ENCODE measurements at places on chromosomes 7 and 10.
A peak's percentile ranks its signal among the peaks of the same experiment; 100 is the strongest.

- DNase-seq, result no peak
Measured at GRCh38 chr7:27916372-27916771, 176.4 kb downstream of the TAX1BP1 start.

- DNase-seq, result no peak
Measured at GRCh38 chr7:141439164-141439563, 112.0 kb upstream of the AGK start.

GRCh38 chr7:106569500-106569929, 91.4 kb downstream of the CCDC71L start:
- no peak for DNase-seq

- no peak for DNase-seq
Measured at GRCh38 chr7:8284606-8285005, 22.6 kb upstream of the ICA1 start.

GRCh38 chr10:44032216-44032615, 352.7 kb downstream of the CXCL12 start:
- no peak for DNase-seq

- DNase-seq, result no peak
Measured at GRCh38 chr10:128097783-128098182, 28.4 kb downstream of the MKI67 start.

DNA sequence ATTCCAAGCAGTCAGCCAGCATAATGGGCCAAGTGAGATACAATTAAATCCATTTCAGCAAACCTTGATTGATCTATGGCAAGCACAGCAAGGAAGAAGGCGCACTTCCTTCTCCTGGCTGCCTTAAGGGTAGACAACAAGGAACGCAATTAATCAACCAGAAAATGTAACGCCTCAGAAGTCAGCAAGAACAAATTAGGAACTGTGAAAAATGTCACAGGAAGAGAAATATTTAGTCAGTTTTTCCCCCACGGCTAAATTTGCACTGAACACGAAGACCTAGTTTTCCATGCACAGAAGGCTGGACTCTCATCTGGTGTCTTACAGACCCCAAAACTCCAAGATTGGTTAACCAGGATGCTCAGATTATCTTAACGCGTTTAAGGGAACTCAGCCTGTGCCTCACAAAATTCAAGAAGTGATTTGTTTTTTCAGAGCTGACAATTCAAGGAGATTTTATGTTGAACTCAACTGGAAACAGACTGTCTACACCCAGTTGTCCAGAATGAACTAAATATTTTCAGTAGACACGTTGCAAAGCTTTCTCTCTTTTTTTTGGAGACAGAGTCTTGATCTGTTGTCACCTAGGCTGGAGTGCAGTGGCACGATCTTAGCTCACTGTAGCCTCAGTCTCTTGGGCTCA, 14.2 kb downstream of the SNX8 start:
- no peak for DNase-seq

DNA sequence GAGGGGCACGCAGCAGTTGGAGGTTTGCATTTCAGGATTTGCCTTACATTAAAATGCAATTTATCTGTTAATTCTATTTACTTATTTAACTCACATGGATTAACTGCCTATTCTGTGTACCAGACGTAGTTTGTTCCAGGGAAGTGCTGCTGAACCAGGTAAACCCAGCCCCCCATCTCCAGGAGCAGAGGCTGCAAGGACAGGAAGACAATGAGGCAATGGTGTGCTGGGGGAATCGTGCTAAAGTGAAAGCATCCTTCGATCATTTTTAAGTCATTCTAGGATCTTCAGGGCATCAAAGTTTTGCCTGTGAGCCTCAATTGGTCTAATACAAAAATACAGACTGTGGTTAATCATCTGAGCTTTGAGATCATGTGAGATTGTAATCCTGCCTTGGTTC, 166.4 kb downstream of the DNAJB6 start:
- no peak for DNase-seq

GRCh38 chr10:125817337-125817946, 5.6 kb downstream of the UROS start:
- no peak for DNase-seq

DNA sequence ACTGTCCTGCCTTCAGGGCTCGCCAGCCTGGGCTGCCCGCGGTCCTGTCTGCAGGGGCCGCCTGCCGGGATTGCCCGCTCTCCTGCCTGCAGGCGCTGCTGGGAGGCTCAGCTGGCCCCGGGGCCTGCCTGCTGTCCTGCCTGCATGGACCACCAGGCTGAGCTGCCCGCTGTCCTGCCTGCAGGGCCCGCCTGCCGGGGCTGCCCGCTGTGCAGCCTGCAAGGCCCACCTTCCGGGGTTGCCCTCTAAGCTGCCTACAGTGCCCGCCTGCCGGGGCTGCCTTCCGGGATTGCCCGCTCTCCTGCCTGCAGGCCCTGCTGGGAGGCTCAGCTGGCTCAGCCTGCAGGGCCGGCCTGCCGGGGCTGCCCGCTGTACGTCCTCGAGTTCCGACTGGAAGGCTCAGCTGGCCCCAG, 164.4 kb downstream of the GLRX3 start:
- no peak for DNase-seq

GRCh38 chr7:3301831-3302618, 973 bp downstream of the SDK1 start:
- DNase-seq, result peak; percentile 22

GRCh38 chr10:29240986-29241660, 47.7 kb upstream of the LYZL1 start:
- DNase-seq, result no peak

- no peak for DNase-seq
Measured at GRCh38 chr7:138099813-138100212, 23.6 kb downstream of the AKR1D1 start.

DNA sequence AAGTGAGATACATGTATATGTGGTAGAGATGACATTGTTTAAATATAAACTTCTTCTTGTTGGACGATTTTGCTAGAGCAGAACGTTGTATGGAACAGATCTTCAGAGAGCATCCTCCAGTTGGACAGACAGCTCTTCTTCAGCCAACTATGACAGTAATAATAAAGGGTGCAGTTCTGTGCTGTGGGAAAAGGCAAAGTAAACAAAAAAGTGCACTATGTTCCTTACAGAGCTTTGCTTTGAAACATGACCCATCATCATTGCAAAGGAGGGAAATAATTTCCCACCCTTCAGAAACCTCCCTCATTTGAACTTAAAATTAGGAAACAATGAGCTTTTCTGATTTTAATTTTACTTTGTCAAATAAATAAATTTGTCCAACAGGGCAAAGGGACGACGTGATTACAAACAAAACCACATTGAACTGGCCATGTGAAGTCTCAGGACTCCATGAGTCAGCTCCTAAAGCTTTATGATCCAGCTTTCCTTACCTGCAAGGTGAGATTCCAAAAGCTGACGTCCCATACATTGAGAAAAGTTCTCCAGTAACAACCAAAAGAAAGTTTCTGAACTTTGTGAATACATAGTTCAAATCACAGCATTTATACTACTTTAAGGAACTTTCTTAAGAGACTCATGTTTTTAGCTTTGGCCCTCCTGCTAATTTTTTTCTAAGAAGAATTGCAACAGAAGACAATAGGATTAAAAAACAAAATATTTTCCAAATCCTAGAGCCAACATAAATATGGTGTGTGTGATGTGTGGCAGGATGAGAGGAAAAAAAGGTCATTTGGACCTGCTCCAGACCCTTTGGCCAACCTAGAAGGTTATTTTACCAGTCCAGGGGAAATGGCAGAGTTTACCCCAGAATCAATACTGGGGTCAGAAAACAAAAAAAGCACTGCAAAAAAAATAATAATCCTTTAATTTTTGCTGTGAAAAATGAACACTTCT, 565.4 kb upstream of the NRP1 start:
- DNase-seq, result no peak

DNA sequence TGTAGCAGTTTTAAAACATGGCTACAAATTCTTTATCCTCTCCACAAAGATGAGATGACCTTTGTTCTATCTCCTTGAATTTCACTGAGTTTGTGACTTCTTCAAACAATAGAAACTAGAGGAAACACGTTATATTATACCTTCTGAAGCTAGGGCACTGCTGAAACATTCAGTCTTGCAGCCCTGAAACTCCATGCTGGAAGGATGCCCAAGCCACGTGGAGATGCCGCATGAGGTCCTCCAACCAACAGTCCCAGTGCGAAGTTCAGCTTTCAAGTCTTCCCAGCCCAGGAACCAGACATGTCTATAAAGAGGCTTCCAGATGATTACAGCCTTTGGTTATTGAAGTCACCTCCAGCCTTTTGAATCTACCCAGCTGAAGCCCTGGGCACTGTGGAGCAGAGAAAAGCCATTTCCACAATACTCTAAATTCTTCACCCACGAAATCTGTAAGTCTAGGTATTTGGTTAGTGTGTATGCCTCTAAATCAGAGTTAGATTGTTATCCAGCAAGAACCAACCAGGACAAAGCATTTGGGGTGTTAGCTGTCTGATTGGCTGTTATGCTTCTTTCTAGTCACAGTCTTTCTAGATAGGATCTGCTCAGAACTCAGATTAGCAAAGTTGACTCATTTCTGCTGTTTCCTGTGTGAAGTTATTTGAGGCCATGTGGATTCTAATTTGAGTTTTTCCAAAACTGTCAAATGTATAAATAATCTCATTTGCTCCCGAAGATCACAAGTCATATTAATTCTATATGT, 186.5 kb upstream of the TMEM72 start:
- no peak for DNase-seq

GRCh38 chr10:31864834-31865518, 63.7 kb downstream of the ARHGAP12 start:
- DNase-seq, result peak; percentile 9

- DNase-seq, result no peak
Measured at GRCh38 chr7:149800169-149800555, 26.8 kb upstream of the ZNF467 start.

DNA sequence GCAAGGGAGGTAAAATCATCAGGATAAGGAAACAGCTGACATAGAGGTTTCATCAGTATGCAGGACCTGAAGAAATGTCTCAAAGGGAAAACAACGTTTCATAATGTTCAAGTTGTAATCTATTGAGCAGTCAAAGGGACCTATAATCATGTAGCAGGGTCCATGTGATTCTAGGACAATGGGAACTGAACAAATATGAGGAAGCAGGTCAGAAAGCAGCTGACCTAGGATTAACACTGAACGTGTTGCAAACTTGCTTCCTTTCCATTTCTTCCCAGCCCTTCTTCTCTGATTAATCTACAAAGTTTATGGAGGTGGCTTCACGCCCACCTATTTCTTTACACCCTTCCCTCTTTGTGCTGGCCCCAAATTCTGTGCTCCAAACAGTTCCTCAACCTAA, 256.9 kb upstream of the AKR1E2 start:
- no peak for DNase-seq

DNA sequence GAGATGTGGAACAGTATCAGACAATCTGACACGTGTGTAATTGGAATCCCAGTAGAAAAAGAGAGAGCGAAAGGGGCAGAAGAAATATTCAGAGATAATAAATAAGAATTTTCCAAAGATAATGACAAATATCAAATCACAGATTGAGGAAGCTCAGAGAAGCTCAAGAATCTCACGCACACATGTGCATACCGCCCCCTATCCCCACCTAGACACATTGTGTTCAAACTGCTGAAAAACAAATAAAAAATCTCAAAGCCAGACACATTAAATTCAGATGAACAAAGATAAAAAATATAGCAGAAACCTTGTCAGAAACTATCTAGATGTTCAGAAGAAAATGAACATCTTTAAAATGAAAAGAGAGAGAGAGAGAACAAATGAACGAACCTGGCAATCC, 17.2 kb downstream of the SFR1 start:
- DNase-seq, result no peak

GRCh38 chr7:87474533-87475358, 734 bp downstream of the ABCB4 start:
- DNase-seq, result no peak

DNA sequence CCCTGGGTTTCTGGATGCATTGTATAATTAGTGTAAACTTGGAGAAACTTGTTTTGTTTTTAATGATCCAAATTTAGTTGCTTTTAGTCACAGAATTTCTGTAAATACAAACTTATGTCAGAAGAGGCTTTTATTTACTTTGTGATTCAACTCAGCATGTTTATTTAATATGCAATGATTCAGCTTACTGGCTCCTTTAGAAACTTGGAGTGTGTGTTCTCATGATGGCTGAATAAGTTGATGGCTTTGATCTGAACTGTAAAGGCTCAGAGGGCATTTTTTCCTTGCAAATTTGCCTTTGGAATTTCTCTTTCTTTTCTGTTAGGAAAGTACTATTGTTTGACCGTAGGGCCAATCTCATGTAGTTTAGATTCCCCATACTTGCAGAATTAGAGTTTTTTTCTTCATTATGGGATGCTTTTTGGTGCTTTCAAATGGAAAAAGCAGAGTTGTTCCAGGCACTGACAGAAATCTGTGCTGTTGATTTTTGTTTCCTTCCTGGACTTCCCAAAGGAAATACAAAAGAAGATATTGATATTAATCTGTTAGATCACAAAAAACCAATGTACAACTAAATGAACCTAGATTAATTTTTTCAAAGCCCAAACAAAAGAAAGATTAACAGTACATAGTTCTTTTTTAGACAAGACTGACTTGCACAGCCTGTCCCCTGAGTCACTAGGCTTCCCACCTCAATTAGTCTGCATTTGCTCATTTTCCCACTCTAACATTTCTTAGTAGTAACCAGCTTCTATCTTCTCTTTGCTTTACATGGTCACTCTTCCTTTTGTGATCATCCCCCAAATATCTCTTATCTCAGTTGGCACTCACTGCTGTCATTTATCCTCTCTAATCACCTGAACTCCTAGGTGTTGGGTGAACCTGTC, 96.8 kb upstream of the AGR3 start:
- DNase-seq, result peak; percentile 37

DNA sequence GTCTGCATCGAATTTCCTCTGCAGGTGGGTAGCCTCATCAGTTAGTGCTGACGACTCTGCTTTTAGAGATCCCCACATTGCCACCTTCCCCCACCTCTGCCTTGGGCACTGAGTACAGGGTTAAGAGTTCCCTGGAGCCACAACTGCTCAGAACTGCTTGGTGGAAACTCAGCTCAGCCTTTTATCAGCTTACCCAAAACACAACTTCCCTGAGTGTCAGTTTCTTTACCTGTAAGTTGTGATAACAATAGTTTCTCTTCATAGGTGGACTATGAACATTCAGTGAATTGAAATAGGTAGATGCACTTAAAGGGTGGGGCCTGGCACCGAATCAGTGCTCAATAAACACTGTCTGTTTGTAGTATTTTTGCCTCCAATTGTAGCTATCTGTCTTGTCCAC, 11.3 kb downstream of the ASB13 start:
- DNase-seq, result no peak

DNA sequence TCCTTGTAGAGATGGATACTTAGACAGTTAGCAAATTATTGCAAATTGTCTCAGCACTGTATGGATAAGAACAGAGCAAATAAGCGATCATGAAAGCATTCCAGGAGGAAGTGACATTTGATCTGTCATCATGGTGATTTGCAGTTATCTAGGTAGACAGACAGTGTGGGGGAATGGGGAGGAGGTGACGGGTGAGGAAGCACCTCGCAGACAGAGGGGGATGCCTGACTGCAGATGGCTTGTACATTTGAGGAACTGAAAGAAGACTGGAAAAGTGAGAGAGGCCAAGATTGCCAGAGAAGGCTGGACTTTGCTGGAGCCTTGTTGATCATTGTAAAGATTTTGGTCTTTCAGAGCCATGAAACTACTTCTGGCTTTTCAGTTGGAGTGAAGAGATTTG, 318.2 kb upstream of the CELF2 start:
- no peak for DNase-seq

- DNase-seq, result no peak
Measured at GRCh38 chr7:44461387-44461786, 29.1 kb downstream of the NUDCD3 start.
